CD4-positive, alpha-beta T cell treated with Interleukin-4 for 4 hours (primary cell): ENCODE measurements at places on chromosomes 1 and 21.
A peak's percentile ranks its signal among the peaks of the same experiment; 100 is the strongest.

- peak; percentile 79 for DNase-seq
These were observed 183.9 kb upstream of the SGIP1 start for GRCh38 chr1:66350001-66350547.

DNA sequence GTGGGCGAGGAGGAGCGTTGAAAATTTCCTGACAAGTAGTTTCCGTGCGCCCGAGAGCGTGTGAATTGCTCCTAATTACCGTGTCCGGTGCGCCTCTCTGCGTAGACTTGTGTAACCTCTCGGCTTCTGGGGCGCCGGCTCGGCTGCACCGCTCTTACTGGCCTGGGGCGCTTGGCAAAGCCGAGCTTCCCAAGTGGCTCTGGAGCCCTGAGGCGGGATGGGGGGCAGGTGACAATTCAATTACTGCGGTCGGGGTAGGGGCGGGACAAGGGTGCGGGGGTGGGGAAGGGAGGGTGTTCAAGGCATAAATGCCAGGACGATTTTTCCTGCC, 392 bp upstream of the DMRTA2 start:
- no peak for DNase-seq

- no peak for DNase-seq
These were observed 3.2 kb downstream of the ZFYVE9 start for GRCh38 chr1:52145137-52145536.

DNA sequence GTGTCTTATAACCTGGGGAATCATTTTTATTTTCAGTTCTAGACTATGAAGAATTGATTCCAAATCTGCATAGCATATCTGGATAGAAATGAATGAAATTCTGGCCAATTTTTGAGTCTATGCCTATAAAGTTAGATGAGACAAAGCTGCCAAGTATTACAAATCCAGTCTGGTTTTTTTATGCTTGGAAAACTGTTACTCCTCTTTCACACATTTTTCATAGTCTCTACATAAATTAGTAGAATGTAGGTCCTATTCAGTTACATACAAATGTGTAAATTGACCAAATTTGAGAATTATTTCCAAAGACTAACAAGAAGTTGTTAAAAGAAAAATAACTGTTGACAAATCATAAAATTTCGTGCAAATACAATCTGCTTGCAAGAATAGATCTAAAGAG, 1505.2 kb downstream of the AMY1C start:
- DNase-seq: no peak

GRCh38 chr1:66980745-66981367, 56.1 kb downstream of the MIER1 start:
- DNase-seq: no peak

DNA sequence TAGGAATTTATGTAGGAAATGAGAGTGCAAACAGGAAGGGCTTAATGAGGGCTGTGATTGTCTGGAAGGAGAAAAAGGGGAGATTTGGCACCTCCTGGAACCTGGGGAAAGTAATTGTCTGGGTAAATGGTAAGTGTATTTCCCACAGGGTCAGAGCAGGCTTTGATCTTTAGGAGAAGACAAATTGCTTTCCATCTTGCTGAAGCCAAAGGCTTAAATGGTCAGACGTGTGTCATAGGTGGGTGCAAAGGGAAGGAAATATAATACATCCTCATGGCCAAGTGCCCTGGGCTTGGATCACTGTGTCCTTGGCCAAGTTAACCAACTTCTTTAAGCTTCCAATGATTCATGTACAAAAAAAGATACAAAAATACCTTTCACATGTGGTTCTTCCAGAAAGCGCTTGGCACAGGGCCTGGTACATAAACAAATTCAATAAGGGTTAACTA, 1.3 kb upstream of the DUSP23 start:
- DNase-seq: no peak

- DNase-seq: no peak
These were observed 7.7 kb downstream of the IFI6 start for GRCh38 chr1:27664291-27664690.

- DNase-seq: no peak
These were observed 27.4 kb downstream of the PIGM start for GRCh38 chr1:160004425-160004824.

DNA sequence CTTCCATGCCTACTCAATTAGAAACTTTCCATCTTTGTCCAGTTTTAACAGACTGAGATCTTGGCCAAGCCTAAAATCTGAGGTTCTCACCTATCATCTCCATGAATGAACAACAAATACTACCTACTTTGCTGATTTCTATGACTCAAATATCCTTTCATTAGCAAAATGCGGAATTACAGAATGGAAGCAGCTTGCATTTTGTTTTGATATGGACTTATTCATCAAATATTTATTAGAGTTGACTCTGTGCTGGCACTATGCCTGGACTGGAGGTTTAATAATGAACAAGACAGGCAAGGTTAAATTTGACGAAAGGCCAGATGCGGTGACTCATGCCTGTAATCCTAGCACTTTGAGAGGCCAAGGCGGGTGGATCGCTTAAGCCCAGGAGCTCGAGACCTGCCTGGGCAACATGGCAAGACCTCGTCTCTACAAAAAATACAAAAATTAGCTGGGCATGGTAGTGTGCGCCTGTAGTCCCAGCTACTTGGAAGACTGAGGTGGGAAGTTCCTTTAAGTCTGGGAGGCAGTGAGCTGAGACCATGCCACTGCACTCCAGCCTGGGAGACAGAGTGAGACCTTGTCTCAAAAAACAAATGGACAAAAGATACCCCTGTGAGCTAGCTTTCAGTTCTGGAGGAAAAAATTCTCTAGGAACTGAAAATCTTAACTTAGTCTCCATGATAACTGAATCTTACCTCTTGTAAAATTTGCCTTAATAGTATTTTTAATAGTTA, 29.4 kb upstream of the SOD1 start:
- DNase-seq: no peak

DNA sequence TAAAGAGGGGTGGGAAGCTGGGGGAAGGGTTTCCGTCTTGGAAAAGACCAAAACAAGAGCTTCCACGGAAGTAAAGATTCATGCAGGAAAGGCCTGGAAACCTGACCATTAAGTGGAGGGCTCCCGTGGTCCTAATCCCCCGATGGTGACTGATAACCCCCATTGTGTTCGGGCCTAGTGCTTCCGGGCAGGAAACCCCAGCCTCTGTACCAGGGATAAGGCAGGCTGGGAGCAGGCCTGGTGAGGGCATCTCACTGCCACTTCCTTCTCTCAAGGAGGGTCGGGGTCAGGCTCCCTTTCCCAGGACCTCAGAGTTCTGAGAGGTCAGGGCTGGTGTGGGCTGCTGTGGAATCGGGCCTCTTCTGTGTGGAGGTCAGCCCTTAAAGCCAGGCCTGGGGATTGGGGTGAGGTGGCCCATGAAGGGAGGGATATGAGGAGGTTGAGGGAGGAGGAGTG, 136.9 kb downstream of the CDC7 start:
- no peak for DNase-seq

- no peak for DNase-seq
These were observed 14.3 kb upstream of the ALG14 start for GRCh38 chr1:95086949-95087533.

GRCh38 chr1:165486663-165487062, 41.7 kb upstream of the RXRG start:
- no peak for DNase-seq

GRCh38 chr1:236156512-236157208, 14.3 kb downstream of the GPR137B start:
- peak; percentile 69 for DNase-seq

- no peak for DNase-seq
These were observed 2.6 kb upstream of the RAB7B start for GRCh38 chr1:206005778-206006180.

GRCh38 chr1:99131546-99131945, 126.9 kb upstream of the PLPPR5 start:
- DNase-seq: no peak

DNA sequence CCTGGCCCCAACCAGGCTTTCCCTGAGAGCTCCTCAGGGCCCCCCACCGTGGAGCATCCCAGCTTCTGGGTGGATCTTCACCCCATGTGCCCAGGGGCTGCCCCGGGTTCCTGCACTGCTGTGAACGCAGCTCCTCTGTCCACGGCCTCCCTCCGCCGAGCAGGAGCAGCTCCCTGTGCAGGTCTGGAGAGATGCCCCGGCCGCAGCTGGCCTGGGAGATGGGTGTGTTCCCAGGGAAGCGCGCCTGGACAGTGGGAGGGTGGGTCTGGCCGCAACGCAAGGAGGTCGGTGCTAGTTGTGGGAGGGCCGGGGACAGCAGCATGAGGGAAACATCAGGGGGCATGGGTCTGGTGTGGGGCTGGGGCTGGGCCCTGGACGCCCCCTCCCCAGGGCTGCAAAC, 71.3 kb downstream of the MORN1 start:
- DNase-seq: no peak

- DNase-seq: no peak
These were observed 29.0 kb downstream of the C1orf52 start for GRCh38 chr1:85230305-85230977.

DNA sequence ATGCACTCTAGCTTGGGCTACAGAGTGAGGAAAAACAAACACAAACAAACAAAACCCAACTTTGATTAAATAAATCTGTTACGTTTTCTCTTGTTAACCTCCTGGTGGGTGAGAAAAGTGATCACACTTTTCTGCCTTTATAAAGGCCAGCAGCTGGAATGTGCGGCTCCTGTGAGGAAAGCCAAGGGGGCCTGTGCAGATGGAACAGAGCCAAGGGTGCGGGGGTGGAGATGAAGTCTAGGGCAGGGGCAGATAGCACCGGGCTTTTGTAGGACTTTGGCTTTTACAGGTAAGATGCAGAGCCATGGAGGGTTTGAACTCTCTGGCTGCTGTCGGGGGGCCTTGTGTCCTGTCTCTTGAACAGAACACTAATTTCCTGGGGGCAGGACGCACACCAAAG, 40.7 kb upstream of the GPR37L1 start:
- no peak for DNase-seq
